Right atrium auricular region (tissue), 2 donors: ENCODE measurements at places on chromosomes 5 and 9. TPM values are rescaled to one million over a fixed set of nuclear protein-coding genes. Genes with fewer than 3 reads are reported as not detected.

Gene ROR2
- total RNA-seq, result 28.5 TPM

- no peak for DNase-seq
These were observed 717.0 kb downstream of the PRELID2 start for GRCh38 chr5:145118127-145118526.

GRCh38 chr5:159041444-159042198 lies 58.1 kb downstream of the EBF1 start:
- DNase-seq, result no peak

GRCh38 chr9:98099898-98100297 lies 19.1 kb downstream of the TRIM14 start:
- no peak for DNase-seq

- no peak for DNase-seq
These were observed 2.7 kb downstream of the ZNF346 start for GRCh38 chr5:177025101-177025601.

DNA sequence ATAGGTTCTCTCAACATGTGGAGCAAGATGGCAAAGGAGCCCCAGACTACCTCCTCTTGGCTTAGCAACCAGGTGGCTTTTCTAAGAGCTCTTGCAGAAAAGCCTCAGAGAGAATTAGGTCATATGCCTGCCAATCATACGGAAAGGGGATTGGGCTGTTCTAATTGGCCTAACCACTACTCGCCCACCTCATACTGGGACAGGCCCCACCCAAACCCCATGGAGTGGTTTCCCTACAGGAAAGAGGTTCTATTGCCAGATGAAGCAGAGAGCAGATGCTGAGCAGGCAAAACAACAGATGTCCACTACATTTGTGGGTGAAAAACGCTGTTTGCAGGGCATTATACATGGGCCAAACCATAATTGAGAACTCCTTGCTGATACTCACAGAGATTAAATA lies 29.0 kb downstream of the ABLIM3 start:
- no peak for DNase-seq

GRCh38 chr5:52743970-52744369 lies 43.7 kb upstream of the ITGA1 start:
- DNase-seq, result no peak
